ENCODE measurements at places on chromosomes 6 and 20. TPM values are rescaled to one million over a fixed set of nuclear protein-coding genes. Genes with fewer than 3 reads are reported as not detected.

The HRH3 gene
- total RNA-seq: not detected

The AIF1 gene
- total RNA-seq: 9.4 TPM

The CARMIL1 gene
- total RNA-seq: 0.13 TPM

The HIVEP2 gene
- total RNA-seq: 0.42 TPM

The SNX3 gene
- total RNA-seq: 122 TPM

The SLC32A1 gene
- total RNA-seq: not detected

The FAM83D gene
- total RNA-seq: 51.9 TPM

The DEF6 gene
- 37.8 TPM for total RNA-seq

The STK35 gene
- 10.5 TPM for total RNA-seq

The ANKRD66 gene
- not detected for total RNA-seq
